Progenitor cell of endocrine pancreas (in vitro differentiated cells): ENCODE measurements at places on chromosomes 5 and 9. TPM values are rescaled to one million over a fixed set of nuclear protein-coding genes. Genes with fewer than 3 reads are reported as not detected.

DNA sequence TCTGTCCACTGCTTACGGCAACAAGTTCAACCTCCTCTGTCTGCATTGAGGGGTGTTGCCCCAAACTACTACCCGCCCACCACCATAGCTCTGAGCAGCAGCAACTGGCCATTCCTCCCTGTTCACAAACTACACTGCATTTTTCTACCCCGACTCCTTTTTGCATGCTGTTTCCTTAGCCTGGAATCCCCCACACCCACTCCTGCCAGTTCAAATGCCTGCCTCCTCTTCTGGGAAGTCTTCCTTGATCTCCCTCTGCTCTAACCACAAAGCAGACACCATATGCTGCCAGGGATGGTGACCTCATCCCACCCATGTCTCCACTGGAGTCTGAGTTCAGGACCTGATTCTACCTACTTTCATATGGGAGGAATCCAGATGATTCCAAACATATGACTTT, 13.3 kb downstream of the ALDH1B1 start:
- H3K27ac ChIP-seq, result no peak overlapping the region
- H3K36me3 ChIP-seq, result no peaks in the 10 kb centered on the region
- H3K4me3 ChIP-seq, result no peak overlapping the region
- no peaks in the 10 kb centered on the region for H3K4me1 ChIP-seq
- DNase-seq, result no peak

DNA sequence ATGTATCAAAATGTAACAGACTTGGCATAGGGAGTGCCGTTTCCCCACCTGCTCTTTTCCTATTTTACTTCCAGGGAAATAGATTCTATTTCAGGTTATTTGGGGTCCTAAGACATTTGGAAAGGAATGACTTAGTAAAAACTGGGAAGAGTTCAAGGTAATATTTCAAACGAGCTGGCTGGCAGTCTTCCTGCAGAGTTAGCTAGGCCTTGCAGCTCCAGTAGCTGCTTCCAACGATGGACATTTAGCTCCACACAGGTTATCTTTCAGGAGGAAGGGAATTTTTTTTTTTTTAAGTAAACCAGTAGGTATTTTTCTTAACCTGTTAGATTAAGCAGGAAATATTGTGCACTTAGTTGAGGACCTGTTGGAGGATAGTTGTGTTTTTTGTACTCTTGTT, 45.2 kb downstream of the TLE4 start:
- no peak overlapping the region for H3K4me3 ChIP-seq
- H3K27me3 ChIP-seq, result no peaks in the 10 kb centered on the region
- no peak overlapping the region for H3K27ac ChIP-seq
- peaks cover 15% of the 10 kb centered on the region for H3K4me1 ChIP-seq
- no peak for DNase-seq

- H3K27ac ChIP-seq, result no peak overlapping the region
- peak overlapping the region; percentile 27 for H3K4me3 ChIP-seq
- DNase-seq, result no peak
- H3K36me3 ChIP-seq, result no peaks in the 10 kb centered on the region
- H3K4me1 ChIP-seq, result peaks cover 2% of the 10 kb centered on the region
Measured at GRCh38 chr5:96431376-96432187, 1.5 kb downstream of the PCSK1 start.

DNA sequence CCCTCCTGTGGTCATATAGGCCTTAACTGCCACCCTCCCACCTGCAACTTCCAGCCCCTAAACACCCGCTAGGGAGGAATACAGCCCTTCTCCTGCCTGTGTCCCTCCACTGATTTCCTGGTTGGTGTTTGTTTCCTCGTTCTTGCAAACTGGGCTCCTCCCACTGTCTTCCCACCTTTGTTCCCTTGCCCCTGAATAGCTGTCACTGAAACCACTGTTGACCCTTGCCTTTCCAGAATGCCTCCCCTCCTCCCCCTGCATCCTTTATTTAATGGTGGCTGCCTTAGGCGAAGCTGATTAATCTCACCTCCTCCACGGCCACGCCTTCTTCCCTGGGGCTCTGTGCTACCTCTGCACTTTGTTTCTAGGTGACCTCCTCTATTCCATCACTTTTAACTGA, 626.7 kb downstream of the BNC2 start:
- peak overlapping the region; percentile 83 for H3K27ac ChIP-seq
- H3K4me3 ChIP-seq, result no peak overlapping the region
- H3K36me3 ChIP-seq, result no peaks in the 10 kb centered on the region
- DNase-seq, result no peak
- peaks cover 11% of the 10 kb centered on the region for H3K4me1 ChIP-seq
- H3K27me3 ChIP-seq, result no peaks in the 10 kb centered on the region

GRCh38 chr5:83322273-83322924, 149.1 kb upstream of the VCAN start:
- no peak overlapping the region for H3K27ac ChIP-seq
- DNase-seq, result no peak
- no peak overlapping the region for H3K4me3 ChIP-seq
- H3K27me3 ChIP-seq, result no peaks in the 10 kb centered on the region
- H3K4me1 ChIP-seq, result no peaks in the 10 kb centered on the region

GRCh38 chr9:5644501-5644900, 15.6 kb downstream of the RIC1 start:
- DNase-seq, result no peak
- no peak overlapping the region for H3K4me3 ChIP-seq
- H3K4me1 ChIP-seq, result peaks cover 3% of the 10 kb centered on the region
- no peaks in the 10 kb centered on the region for H3K27me3 ChIP-seq
- H3K36me3 ChIP-seq, result peaks cover 26% of the 10 kb centered on the region
- H3K27ac ChIP-seq, result no peak overlapping the region

GRCh38 chr9:124654431-124654830, 116.7 kb downstream of the NR6A1 start:
- no peak overlapping the region for H3K27ac ChIP-seq
- no peaks in the 10 kb centered on the region for H3K36me3 ChIP-seq
- DNase-seq, result no peak

The NUTM2F gene
- total RNA-seq, result 0.16 TPM in 1 of 2 replicates, not detected in the other

- peaks cover 21% of the 10 kb centered on the region for H3K4me1 ChIP-seq
- peak overlapping the region; percentile 86 for H3K4me3 ChIP-seq
- peaks cover 3% of the 10 kb centered on the region for H3K36me3 ChIP-seq
- no peaks in the 10 kb centered on the region for H3K27me3 ChIP-seq
- peak overlapping the region; percentile 92 for H3K27ac ChIP-seq
- no peak for DNase-seq
Measured at GRCh38 chr5:150001660-150002486, 1.3 kb downstream of the HMGXB3 start.

GRCh38 chr9:133976191-133976861, 15.8 kb downstream of the VAV2 start:
- no peaks in the 10 kb centered on the region for H3K27me3 ChIP-seq
- H3K4me1 ChIP-seq, result peaks cover 58% of the 10 kb centered on the region
- no peak for DNase-seq
- no peak overlapping the region for H3K4me3 ChIP-seq

The PCDHA1 gene
- not detected in 2 replicates for total RNA-seq

GRCh38 chr9:10806868-10807267, 194.1 kb upstream of the PTPRD start:
- no peak for DNase-seq
- H3K4me1 ChIP-seq, result no peaks in the 10 kb centered on the region
- no peak overlapping the region for H3K4me3 ChIP-seq
- no peaks in the 10 kb centered on the region for H3K36me3 ChIP-seq

DNA sequence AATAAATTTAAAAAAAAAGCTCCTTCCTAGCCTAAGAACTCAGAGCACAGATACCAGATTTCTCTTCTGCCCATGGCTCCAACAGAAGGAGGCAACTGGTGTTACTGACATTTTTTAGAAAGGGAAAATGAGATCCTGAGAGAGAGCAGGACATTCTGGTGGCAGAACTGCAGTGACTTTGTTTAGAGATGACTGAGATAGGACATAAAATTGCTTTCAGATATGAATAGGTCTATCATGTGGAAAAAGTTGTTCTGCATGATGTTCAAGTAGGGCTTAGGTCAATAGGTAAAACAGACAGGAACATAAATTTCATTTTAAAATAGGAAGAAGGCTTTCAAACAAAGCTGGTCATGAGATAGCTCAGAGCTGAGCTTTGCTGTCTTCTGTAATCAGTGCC, 49.6 kb downstream of the NIPAL4 start:
- DNase-seq, result no peak
- peaks cover 10% of the 10 kb centered on the region for H3K36me3 ChIP-seq
- no peak overlapping the region for H3K4me3 ChIP-seq

- H3K27ac ChIP-seq, result no peak overlapping the region
- no peaks in the 10 kb centered on the region for H3K27me3 ChIP-seq
- H3K4me1 ChIP-seq, result no peaks in the 10 kb centered on the region
- H3K36me3 ChIP-seq, result no peaks in the 10 kb centered on the region
Measured at GRCh38 chr5:87195104-87195591, 72.5 kb upstream of the RASA1 start.

The GAS1 gene
- 4.0 and 5.6 TPM in 2 replicates for total RNA-seq

DNA sequence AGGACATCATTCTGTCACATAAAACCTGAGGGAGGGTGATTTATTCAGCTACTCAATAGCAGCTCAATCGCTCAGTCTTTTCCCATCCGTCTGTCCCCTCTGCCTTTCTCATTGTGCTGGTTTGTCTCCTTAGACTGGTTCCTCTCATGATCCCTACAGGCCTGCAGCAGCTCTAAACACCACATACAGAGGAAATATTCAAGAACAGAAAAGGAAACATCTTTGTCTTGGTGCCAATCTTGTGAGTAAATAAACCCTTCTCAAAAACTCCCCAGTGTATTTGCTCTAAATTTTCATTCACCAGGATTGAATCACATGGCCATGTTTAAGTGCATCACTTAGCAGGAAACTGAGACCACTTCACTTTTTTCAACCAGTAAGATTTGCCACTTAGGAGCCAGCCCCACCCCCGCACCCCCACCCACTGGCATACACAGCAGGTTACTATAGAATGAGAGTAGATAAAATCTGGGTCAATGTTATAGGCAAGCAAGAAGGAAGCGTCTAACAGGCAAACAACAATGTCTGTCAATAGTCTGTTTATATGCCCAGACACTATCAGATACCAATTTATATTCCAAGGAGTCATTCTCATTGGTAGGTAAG, 895.5 kb upstream of the DMAC1 start:
- no peaks in the 10 kb centered on the region for H3K36me3 ChIP-seq
- no peak for DNase-seq
- H3K4me1 ChIP-seq, result peaks cover 4% of the 10 kb centered on the region
- no peak overlapping the region for H3K4me3 ChIP-seq
- H3K27me3 ChIP-seq, result no peaks in the 10 kb centered on the region

DNA sequence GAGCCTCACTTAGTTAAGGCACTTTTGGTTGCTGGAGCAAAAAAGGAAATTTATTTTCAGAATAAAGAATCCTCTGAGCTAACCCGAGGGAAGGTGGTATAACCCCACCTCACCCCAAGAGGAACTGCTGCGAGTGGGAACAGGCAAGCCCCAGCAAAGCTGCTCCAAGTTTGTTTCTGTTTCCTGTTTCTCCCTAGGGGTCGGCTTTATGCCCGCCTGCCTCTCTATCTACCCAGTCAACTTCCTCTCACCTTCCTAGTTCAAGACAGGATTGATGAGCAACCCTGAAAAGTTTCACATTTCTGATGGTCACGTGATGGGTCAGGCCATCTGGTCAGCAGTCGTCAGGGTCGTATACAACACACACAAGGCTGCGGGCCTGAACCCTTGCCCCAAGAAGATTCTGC, 31.1 kb downstream of the TRIO start:
- H3K4me1 ChIP-seq, result peaks cover 37% of the 10 kb centered on the region
- no peak for DNase-seq
- no peak overlapping the region for H3K4me3 ChIP-seq
- H3K27ac ChIP-seq, result no peak overlapping the region
- no peaks in the 10 kb centered on the region for H3K27me3 ChIP-seq

The N4BP3 gene
- 1.9 and 2.4 TPM in 2 replicates for total RNA-seq

DNA sequence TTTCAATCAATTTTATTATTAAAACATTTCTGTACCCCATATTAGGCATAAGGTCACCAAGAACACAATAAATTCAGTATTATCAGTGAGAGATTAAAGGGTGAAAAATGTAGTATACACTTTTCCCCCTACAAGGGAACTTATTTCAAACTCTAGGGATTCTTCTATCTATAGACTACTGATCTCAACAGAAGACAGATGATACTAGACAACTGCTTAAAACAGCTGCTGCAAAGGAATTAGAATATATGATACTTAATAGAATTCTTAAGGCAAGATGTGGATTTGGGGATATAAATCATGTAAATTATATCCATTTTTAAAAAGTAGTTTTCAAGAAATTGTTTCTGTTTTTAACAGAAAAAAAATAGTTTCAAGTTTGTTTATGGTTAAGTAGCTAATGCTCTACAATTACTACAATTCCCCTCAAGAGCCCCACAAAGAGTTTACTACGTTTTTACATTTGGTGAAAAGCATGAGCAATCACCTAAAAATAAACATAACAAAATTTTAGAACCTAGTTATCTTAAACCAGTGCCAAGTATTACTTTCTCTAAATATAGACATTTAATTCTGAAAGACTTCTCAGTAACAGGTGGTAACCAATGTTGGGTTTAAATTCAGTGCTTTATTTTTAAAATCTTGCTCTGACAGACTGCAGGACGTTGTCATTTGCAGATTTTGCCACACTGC, 6.0 kb downstream of the KIF24 start:
- H3K27me3 ChIP-seq, result no peaks in the 10 kb centered on the region
- H3K36me3 ChIP-seq, result peaks cover 4% of the 10 kb centered on the region
- no peak overlapping the region for H3K27ac ChIP-seq
- H3K4me3 ChIP-seq, result no peak overlapping the region
- no peak for DNase-seq

DNA sequence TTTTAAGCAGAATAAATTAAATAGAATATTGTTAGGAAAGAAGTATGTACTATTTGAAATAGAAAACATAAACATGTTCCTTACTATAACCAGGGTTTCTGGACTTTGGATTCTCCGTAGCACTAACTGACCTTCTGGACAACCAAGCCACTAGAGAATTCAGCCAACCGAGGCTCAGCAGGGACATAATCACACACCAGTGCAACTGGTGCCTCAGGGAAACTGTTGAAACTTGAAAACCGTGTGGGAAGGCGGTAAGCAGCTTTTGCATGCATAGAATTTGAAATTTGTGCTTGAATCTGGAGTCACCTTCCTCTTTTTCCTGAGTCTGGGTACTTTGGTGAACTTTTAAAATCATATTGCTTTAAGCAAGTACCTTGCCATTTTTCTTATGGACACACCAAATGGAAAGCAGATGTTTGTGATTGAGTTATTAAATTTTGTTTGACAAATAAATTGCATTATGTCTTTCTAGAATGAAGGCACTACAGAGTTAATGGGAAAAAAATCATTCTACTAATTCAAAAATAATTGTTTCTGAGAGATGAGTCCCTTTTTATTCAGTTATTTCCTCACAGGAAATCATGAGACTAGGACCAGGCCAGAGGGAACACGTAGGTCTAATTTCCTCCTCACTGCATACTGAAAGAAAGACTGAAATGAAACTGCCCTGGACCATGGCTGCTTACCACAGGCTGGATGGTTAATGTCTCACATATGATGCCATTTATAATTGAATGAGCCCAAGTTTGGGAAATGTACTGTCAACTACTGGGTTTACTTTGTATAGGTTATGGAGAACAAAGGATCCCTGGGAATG, 20.6 kb upstream of the SCAMP1 start:
- no peaks in the 10 kb centered on the region for H3K4me1 ChIP-seq
- DNase-seq, result no peak
- H3K27me3 ChIP-seq, result no peaks in the 10 kb centered on the region
